Progenitor cell of endocrine pancreas (in vitro differentiated cells): ENCODE measurements at places on chromosomes 1 and 21. TPM values are rescaled to one million over a fixed set of nuclear protein-coding genes. Genes with fewer than 3 reads are reported as not detected.

The CR1L gene
- not detected in 2 replicates for total RNA-seq

- peaks cover 17% of the 10 kb centered on the region for H3K36me3 ChIP-seq
- no peak for DNase-seq
- no peaks in the 10 kb centered on the region for H3K4me1 ChIP-seq
- no peak overlapping the region for H3K27ac ChIP-seq
- H3K4me3 ChIP-seq = no peak overlapping the region
These were observed 19.1 kb downstream of the NOL9 start for GRCh38 chr1:6535214-6535613.

DNA sequence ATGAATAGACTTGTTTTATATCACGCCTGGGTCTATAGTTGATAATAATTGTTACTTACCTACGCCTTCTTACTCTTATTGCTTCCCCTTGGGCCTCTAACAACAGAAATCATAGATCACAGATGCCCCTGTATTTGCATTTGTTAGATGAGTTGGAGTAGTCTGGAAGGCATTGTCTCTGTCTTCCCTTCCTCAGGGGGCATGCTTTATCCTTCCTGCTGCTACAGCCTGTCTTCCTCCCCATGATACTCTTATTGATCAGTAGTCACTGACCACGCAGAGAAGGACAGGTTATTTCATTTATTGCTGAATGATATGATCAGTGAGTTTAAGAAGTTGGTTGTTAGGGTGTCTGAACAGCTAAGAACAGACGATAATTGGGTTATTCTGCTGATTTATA, 98.4 kb downstream of the DNM3 start:
- no peaks in the 10 kb centered on the region for H3K36me3 ChIP-seq
- H3K27me3 ChIP-seq = no peaks in the 10 kb centered on the region

The VCAM1 gene
- 0.31 TPM in 1 of 2 replicates, not detected in the other for total RNA-seq

The SPATA21 gene
- not detected in 2 replicates for total RNA-seq

GRCh38 chr1:44681905-44682882, 7.7 kb downstream of the ARMH1 start:
- H3K27me3 ChIP-seq = no peaks in the 10 kb centered on the region
- H3K4me1 ChIP-seq = peaks cover 12% of the 10 kb centered on the region
- peak overlapping the region; percentile 92 for H3K27ac ChIP-seq
- H3K36me3 ChIP-seq = peaks cover 5% of the 10 kb centered on the region

The TMEM125 gene
- 38.7 and 41.1 TPM in 2 replicates for total RNA-seq

DNA sequence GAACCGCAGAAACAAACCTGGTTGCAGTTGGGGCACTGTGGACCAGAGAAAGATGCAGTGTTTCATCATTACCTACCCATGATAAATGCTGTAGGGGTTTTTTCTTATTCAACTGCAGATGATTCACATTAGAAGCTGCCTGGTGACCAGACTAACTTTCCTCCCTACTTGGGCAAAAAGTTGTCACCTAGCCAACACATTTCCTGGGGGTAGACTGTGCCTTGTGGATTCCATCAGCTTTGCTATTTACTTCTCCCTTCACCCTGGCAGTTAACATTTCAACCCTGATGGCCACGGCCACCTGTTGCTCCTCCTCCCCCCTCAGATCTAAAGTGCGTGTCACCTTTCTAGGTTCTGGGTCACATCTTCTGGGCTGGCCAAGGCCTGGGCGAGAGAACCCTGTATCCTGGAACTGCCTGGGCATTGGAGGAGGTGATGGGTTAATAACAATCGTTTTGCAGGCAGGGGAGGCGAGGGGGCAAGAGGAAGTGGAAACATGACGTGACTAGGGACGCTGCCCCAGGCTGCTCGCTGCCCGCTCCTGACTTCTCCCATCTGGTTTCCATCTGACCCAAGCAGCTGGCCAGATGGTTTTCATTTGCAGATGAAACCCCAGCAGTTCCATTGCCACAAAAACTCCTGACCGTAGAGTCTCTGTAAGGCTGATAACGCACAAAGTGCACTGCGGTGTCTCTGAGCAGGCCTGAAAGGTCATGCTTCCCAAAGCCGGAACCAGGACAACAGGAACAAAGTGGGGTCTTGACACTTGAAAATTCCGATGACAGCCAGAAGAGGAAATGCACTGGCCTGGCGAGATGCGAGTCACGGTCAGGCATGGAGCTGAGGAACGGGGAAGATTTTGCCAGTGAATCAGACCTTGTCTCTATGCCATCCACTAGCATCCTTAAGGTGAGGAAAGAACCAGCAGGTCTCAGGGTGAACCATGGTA, 36.6 kb downstream of the CAPZB start:
- H3K27me3 ChIP-seq = no peaks in the 10 kb centered on the region
- H3K36me3 ChIP-seq = no peaks in the 10 kb centered on the region
- H3K4me1 ChIP-seq = peaks cover 24% of the 10 kb centered on the region
- H3K27ac ChIP-seq = peak overlapping the region; percentile 38
- DNase-seq = no peak

GRCh38 chr1:171901245-171901644, 59.9 kb downstream of the DNM3 start:
- peaks cover 2% of the 10 kb centered on the region for H3K4me1 ChIP-seq
- no peaks in the 10 kb centered on the region for H3K36me3 ChIP-seq
- no peak for DNase-seq
- H3K27ac ChIP-seq = no peak overlapping the region

GRCh38 chr1:225823811-225824261, 13.9 kb downstream of the EPHX1 start:
- H3K27me3 ChIP-seq = no peaks in the 10 kb centered on the region
- H3K27ac ChIP-seq = peak overlapping the region; percentile 84
- no peak for DNase-seq
- no peak overlapping the region for H3K4me3 ChIP-seq

DNA sequence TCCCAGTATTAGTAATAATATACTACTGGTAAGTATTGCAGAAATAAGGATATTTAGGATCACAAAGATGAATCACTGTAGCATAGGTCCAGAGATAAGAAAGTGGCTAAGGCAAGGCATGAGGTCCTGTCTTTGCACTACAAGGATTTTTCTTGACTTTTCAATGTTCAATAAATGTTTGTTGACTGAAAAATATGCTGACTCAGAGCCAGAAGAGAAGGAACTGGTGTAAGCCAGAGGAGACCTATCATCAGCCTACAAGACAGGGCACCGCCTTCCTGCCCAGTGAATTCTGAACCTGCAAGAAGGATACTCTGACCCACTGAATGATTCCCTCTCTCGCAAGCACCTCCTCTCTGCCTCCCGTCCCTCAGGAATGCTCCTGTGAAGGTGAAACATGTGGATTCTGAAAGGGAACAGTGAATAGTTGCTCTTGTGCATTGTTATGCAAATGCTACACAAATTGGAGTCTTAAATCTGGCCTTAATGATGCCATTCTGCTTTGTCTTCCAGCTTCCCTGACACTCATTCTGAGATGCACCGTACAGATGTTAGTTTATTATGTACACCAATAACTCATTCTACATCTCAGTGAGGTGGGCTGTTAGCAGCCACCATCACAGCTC, 540.0 kb downstream of the OMA1 start:
- H3K27me3 ChIP-seq = peaks cover 8% of the 10 kb centered on the region
- no peak for DNase-seq
- no peak overlapping the region for H3K27ac ChIP-seq

The EPHA10 gene
- total RNA-seq = 5.1 and 6.2 TPM in 2 replicates

The RGS16 gene
- total RNA-seq = 0.98 and 1.5 TPM in 2 replicates

The TRIM67 gene
- total RNA-seq = 0.05 and 0.09 TPM in 2 replicates

DNA sequence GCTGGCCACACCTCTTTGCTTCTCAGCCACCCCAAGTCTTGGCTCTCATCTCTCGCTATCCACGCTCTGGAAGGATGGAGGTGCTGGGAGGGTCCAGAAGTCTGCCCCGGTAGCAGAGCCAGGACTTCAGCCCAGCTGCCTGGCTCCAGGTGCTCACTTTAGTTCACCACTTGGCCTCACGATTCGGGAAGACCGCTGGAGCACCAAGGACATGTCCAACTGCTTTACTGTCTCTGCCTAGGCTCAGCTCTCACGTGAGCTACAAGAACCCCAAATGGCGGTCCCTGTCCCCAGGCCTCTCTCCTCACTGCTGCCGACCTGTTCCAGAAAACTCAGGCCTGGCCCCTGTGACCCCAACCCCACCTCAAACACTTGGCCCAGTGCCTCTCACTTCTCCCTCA, 3.4 kb downstream of the TRIM11 start:
- H3K4me1 ChIP-seq = peaks cover 31% of the 10 kb centered on the region
- DNase-seq = no peak
- no peaks in the 10 kb centered on the region for H3K27me3 ChIP-seq
- no peak overlapping the region for H3K4me3 ChIP-seq

- no peaks in the 10 kb centered on the region for H3K36me3 ChIP-seq
- DNase-seq = no peak
- no peaks in the 10 kb centered on the region for H3K27me3 ChIP-seq
These were observed 6.2 kb upstream of the RRP1 start for GRCh38 chr21:43783098-43783700.

DNA sequence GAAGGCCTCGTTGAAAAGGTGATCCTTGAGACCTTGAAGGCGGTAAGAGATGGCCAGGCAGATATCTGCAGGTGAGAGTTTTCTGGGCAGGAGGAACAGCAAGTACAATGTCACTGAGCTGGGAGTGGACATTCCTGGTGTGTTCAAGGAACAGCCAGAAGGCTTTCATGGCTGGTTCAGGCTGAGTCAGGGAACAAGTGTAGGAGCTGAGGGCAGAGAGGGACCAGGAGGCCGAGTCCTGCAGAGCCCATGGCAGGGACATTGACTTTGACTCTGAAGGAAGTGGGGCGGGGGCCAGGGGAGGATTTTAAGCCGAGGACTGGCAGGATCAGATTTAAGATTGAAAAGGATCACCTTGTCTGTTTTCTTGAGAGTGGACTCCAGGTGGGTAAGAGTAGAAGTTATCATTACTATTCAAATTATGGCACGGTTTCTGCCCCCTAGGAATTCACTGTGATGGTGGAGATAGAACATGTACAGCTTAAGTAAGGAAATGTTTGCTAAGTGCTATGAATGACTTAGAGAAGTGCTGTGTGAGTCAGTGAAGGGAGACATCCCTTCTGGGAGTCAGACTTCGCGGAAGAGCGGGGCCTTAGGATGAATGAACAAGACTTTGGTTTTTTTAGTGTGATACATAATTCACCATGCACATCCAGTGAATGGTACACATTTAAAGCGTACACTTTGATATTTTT, 202.3 kb downstream of the KIF26B start:
- H3K4me1 ChIP-seq = peaks cover 4% of the 10 kb centered on the region
- H3K36me3 ChIP-seq = no peaks in the 10 kb centered on the region
- H3K27me3 ChIP-seq = no peaks in the 10 kb centered on the region
- H3K27ac ChIP-seq = peak overlapping the region; percentile 39
- H3K4me3 ChIP-seq = no peak overlapping the region
- no peak for DNase-seq

The MATN1 gene
- 0.11 and 0.14 TPM in 2 replicates for total RNA-seq

The OR6Y1 gene
- not detected in 2 replicates for total RNA-seq

The MYOC gene
- total RNA-seq = not detected in 2 replicates

DNA sequence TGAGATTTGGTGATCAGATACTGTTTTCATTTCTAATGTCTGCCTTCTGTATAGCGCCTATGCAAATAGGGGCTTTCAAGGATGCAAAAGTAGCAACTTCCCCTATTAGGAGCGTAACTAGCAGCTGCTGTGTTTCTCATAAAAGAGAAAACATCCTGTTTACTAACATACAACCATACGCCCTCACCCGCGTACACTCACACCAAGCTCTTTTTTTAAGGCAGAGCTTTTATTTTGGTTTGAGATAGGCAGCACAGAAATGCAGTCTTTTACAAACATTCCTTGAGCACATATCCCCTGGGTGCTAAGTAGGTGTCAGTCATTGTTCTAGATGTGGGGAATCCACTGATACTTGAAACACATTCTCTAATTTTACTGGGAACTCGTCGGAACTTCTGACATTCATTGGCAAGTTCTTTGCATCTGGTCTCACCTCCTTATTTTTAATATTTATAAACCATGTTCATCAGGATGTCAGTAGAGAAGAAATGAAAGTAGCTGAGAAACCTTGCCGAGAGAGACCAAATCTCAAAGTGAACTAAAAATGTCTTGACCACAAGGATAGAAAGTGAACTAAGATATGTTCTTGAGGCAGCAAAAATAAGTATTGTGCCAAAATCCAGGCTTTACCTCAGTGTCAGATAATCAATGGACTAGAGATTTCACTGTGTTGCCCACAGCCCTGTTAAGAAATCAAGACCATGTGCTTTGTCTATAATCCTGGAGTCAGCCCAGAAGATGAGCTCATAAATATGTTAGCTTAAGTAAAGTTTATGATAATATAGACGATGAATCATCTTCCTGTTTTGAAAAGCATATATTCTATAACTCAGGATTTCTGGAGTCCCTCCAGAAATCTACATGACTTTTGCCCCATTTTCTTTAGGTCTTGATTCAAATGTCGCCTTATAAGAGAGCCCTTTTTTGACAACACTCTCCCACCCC, 350.9 kb downstream of the ST6GALNAC3 start:
- peaks cover 14% of the 10 kb centered on the region for H3K4me1 ChIP-seq
- H3K4me3 ChIP-seq = no peak overlapping the region
- H3K36me3 ChIP-seq = no peaks in the 10 kb centered on the region
- no peak overlapping the region for H3K27ac ChIP-seq
- DNase-seq = no peak

- no peaks in the 10 kb centered on the region for H3K36me3 ChIP-seq
- H3K4me3 ChIP-seq = no peak overlapping the region
- DNase-seq = no peak
- no peaks in the 10 kb centered on the region for H3K4me1 ChIP-seq
- no peak overlapping the region for H3K27ac ChIP-seq
These were observed 295.9 kb downstream of the NTNG1 start for GRCh38 chr1:107436552-107437241.

DNA sequence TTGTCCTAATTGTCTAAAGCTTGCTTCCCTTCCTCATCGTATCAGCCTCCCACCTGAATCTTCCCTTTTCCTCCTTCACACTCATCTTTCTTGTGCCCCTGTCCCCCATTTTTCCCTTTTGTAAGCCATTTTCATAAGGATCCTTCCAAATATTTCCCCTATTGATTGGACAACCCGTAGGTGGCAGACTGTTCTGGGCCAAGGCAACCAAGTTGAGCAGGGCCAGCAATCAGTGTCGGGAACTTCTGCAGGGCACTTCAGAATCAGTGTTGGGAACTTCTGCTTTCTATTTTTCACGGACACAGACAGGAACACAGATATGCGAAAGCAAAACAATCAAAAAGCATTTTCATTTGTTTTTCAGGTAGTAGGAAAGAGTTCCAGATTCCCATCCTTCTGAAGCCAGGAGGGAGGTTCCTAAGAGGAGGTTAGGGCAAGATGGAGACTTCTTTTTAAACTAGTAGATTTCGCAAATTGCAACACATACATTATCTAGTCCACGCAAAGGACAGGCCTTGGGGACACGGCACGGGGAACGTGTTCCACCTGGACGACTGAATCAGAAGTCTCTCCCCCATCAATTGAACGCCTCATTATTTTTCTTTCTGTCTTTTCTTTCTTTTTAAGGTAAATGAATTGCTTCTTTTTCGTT, 691 bp upstream of the MPZL1 start:
- peaks cover 45% of the 10 kb centered on the region for H3K4me1 ChIP-seq
- H3K4me3 ChIP-seq = peak overlapping the region; percentile 91
- H3K36me3 ChIP-seq = peaks cover 4% of the 10 kb centered on the region

- H3K4me1 ChIP-seq = peaks cover 5% of the 10 kb centered on the region
- DNase-seq = no peak
- H3K36me3 ChIP-seq = peaks cover 1% of the 10 kb centered on the region
- no peak overlapping the region for H3K4me3 ChIP-seq
- H3K27me3 ChIP-seq = no peaks in the 10 kb centered on the region
These were observed 326.4 kb downstream of the TGFB2 start for GRCh38 chr1:218671573-218671972.
